ENCODE measurements at places on chromosomes 5 and 9.
A peak's percentile ranks its signal among the peaks of the same experiment; 100 is the strongest.

GRCh38 chr9:17578911-17579793 lies at the start of gene SH3GL2:
TSS of gene SH3GL2 (plus strand) at chr9:17579066.
- DNase-seq = peak; percentile 47

- no peak for DNase-seq
Observed at GRCh38 chr5:75324791-75325190, 12.2 kb upstream of the HMGCR start.

- no peak for DNase-seq
Observed at GRCh38 chr5:11177999-11178711, 417.1 kb upstream of the DAP start.

DNA sequence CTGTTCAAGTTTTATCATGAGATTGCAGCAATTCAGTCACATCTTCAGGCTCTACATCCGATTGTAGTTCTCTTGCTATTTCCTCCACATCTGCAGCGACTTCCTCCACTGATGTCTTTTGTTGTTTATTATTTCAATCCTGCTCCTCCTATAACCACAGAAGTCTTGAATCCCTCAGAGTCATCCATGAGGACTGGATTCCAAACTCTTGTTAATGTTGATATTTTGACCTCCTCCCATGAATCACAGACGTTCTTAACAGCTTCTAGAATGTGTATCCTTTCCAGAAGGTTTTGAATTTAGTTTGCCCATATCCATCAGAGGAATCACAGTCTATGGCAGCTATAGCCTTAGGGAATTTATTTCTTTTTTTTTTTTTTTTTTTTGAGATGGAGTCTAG lies 3.6 kb downstream of the FBXO38 start:
- DNase-seq = no peak

DNA sequence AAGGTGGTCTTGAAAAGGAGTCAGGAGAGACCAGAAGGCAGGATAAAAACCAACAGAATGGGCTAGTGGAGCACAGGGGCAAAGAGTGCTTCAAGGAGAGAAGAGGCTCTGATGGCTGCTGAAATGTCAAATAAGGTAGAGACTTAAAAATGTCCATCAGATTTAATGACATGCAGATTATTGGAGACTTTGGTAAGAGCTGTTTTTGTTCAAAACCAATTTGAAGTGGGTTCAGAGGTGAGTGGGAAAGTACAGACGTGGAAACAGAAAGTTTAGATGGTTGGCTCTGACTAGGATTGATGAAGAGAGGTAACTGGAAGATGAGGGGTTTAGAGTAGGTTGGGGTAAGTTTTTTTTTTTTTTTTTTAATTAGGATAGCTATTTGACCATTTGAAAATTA lies 14.1 kb downstream of the SLC25A46 start:
- no peak for DNase-seq

DNA sequence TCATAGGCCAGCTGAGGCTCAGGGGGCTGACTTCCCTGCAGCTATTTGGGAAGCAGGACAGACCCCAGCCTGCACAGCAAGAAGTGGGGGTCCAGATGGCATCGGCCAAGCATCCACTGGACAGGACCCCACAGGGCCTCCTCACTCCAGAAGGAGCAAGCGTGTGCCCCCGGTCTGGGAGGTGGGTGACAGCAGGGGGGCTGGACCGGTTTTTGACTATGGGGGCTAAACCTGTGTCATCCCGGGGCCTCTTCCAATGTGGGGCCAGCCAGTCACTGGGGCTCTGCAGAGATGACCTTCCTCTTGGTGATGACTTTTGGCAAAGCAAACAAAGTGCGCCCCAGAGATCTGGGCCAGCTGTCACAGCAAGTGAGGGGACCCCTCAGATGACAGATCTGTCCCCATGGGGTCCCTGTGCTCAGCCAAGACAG lies 163.9 kb downstream of the OLFM1 start:
- DNase-seq = no peak

- DNase-seq = no peak
Observed at GRCh38 chr9:38281917-38282316, 110.6 kb upstream of the ALDH1B1 start.

GRCh38 chr5:23684103-23684502 lies 176.7 kb downstream of the PRDM9 start:
- DNase-seq = no peak

GRCh38 chr5:105030153-105030552 lies 1467.6 kb upstream of the NUDT12 start:
- DNase-seq = no peak

GRCh38 chr5:4144411-4145007 lies 548.9 kb downstream of the IRX1 start:
- no peak for DNase-seq

DNA sequence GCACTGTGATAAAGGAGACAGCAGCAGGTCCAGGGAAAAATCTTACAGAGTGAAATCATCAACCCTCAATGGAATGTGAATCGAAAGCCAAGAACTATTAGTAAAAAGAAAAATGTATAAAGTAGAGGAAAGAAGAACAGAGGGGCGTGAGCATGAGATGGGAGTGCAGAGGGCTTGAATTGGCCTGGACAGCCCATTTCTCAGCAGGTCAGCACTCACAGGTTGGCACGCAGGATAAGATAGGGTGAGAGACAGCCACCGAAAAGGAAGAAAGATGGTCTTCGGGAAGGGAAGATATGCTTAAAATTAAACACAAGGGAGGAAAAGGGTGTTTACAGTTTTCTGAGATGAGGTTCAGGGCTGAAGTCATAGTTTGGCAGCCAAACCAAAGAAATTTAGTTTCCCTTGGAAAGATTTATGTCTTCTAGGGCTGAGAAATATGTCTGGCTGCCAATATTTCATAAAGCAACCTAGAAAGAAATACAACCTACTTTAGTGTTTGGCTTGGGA lies 524.7 kb downstream of the SPATA31D1 start:
- no peak for DNase-seq

GRCh38 chr9:34384368-34385165 lies 7.9 kb upstream of the MYORG start:
- no peak for DNase-seq

DNA sequence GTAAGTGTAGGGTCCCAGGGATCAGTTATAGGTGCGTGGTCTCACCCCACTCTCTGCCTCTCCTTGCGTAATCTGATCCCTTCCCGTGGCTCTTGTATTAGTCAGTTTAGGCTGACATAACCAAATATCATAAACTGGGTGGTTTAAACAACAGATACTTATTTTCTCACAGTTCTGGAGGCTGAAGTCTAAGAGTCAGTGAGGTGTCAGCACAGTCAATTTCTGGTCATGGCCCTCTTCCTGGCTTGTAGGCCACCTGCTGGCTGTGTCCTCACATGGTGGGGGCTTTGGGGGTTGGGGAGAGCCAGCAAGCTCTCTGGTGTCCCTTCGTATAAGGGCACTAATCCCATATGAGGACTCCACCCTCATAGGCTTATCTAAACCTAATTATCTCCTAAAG lies 32.3 kb downstream of the CARTPT start:
- no peak for DNase-seq

DNA sequence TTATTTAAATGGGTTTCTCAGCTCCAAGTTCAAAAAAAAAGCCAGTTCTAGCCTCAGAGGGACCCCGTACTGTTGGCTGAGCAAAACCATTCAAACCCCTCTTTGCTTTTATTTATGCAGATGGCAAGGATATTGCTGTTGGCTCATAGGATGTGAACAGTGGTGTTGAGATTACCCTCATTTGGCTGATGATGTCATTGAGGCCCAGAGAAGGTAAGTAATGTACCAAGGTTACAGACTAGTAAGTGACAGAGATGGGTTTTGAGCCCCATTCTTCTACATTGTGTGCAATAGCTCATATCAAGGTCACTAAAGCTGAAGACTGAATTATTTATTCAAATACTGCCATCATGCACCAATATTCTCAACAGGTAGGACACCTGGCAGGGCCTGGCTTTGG lies 122.2 kb upstream of the PCA3 start:
- DNase-seq = no peak

- DNase-seq = no peak
Observed at GRCh38 chr5:159982421-159983173, 26.3 kb upstream of the TTC1 start.

- DNase-seq = no peak
Observed at GRCh38 chr5:55066277-55066676, 36.2 kb upstream of the GZMA start.

DNA sequence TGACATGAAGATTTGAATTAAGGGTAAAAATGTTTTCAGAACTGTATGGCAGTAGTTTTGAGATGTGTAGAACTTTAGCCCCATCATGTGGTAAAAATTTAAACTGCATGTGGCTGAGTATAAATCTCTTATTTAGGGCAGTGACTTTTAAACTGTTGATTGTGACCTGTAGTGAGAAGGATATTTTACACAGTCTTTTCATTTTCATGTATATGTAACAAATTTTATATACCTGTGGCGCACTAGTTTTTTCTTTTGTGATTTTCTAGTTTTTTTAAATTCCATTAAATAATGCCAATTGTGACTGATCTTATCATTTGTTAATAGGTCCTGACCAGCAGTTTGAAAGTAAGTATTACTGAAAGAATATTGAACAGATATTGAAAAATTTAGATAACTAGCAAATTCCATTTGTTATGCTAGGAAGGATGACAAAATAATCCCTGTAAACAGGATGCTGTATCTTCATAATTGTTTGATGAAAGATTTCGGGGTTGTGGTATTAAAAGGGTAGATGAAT lies 47.2 kb downstream of the GPBP1 start:
- DNase-seq = no peak

DNA sequence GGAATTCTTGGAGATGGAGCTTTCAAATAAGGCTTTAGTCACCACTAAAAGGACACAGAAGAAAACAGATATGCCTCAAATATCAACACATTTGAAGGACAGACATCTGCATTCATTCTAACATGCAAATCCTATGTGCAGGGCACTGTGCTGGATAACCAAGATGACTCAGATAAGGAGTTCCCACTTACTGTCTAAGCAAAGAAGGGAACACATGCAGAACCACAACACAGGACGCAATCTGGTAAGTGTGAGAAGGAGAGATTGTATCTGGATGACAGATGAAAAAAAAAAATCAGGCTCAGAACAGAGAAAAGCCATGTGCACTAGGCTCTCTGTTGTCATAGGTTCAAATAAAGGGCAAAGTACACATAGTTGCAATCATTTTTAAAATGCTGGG lies 42.5 kb downstream of the ELAVL2 start:
- no peak for DNase-seq

DNA sequence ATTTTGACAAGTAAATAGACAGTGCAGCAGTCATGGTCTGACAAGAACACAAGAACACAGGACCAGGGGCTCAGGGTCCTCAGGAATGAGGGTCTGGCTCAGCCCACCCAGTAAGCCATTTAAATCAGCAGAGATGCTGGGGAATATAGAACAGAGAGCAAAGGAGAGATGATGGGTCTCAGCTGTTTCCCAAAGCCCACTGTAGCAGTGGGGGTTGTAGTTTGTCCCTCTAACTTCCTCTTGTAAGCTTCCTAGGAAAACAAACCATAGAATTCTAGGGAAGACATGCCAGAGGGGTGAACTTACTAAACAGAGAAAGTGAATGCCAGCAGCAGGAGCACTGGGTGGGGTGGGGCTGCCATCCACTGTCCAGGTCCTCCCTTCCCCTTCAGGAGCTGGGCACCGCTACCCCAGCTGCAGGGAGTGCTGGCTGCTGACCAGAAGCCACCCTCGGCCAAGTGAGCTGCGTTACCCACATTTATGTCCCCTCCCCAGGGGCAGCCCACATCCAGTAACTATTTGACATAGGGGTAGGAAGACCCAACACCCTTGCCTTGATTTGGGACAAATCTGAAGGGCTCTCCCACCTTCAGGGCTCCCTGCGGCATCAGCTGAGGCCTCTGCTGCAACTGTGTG lies 41.6 kb downstream of the GABBR2 start:
- no peak for DNase-seq

- no peak for DNase-seq
Observed at GRCh38 chr5:151113651-151114050, 32.8 kb upstream of the TNIP1 start.

- DNase-seq = no peak
Observed at GRCh38 chr9:124017929-124018729, 6.6 kb downstream of the LHX2 start.

GRCh38 chr9:126001581-126002225 lies 254.5 kb downstream of the PBX3 start:
- DNase-seq = no peak

GRCh38 chr9:93599571-93600403 lies 23.4 kb downstream of the PHF2 start:
- no peak for DNase-seq

- DNase-seq = no peak
Observed at GRCh38 chr5:5154733-5155132, 14.6 kb downstream of the ADAMTS16 start.

GRCh38 chr5:124383693-124384092 lies 362.7 kb downstream of the ZNF608 start:
- DNase-seq = no peak

- DNase-seq = no peak
Observed at GRCh38 chr5:10102706-10103497, 146.8 kb downstream of the ATPSCKMT start.

DNA sequence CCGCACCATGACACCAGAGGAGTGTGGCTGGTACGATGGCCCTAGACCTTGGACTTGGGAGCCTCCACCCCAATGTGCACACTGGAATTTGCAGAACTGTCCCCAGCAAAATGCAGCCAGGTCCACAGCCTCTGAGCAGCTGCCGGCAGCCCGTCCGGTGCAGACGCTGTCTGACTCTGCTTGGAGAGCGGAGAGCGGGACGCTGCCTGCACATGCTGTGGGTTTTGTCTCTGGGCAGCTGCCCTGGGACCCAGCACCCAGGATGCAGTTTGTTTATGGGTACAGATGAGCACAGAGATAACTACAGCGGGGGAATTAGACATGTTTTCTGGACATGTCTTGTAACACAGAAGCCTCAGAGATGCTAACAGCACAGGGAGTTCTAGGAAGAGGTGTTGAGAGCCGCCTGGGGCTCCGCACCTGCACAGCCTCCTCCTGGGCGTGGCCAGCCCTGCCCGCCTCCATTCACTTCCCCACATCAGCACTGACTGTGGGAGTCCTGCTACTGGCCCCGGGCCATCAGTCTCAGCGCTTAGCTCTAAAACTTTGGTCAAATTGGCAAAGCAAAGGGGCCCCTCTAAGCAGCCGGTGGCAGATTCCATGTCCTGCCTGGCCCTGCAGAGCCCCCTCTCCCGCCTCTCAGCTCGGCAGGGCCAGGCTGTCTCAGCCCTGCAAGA lies 159.6 kb downstream of the IRX2 start:
- DNase-seq = no peak
